ENCODE measurements at places on chromosomes 1 and 21.

GRCh38 chr1:19435851-19436455 is 49.4 kb downstream of the CAPZB start:
- no peak for DNase-seq

- DNase-seq, result no peak
Measured at GRCh38 chr1:168087696-168088095, 49.0 kb downstream of the GPR161 start.

DNA sequence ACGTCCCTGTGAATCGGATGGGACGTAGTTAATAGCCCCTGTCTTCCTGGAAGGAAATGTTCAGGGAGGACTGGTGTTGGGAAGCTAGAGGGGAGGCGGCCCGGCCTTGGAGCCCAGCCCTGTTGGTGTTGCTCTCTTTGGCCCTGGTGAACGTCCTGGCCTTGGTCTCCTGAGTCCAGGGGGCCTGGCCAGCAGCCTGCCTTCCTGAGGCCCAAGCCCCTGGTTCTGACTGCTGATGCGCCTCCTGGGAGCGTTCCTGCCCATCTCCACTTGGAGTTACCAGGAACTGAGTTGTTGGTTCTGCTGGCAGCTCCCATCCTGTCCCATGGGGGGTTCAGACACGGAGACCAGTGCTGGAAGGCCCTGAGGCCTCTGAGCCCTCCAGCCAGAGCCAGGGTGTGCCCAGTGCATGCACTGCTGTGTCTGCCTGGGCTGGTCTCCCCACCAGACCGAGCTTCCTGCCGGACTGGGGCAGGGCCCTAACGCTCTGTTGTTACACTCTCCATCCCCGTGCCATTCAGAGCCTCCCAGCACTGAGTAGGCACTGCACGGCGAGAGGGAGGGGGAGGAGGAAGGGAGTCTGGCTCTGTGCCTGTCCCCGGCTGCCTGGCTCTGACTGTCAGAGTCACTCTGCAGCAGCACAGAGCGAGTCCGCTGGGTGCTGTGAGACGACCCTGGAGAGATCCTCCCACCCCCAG is 382.5 kb upstream of the VAMP3 start:
- no peak for DNase-seq

DNA sequence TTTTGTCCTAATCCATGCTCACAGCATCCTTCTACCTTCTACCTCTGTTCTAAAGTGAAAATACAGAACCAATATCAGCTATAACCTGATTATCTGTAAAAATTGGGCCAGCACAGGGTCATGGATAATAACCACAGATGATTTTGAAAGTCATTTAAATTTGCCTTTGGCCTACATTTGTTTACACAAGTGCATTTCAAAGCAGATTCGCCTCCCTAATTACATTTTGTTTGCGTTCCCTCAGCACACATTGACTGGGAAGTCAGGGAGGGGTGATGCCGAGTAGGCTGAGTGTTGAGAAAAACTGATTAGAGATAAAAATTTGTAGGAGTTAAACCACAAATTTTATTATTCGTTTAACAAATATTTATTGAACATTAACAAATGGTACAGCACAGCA is 19.2 kb upstream of the RGS8 start:
- no peak for DNase-seq

DNA sequence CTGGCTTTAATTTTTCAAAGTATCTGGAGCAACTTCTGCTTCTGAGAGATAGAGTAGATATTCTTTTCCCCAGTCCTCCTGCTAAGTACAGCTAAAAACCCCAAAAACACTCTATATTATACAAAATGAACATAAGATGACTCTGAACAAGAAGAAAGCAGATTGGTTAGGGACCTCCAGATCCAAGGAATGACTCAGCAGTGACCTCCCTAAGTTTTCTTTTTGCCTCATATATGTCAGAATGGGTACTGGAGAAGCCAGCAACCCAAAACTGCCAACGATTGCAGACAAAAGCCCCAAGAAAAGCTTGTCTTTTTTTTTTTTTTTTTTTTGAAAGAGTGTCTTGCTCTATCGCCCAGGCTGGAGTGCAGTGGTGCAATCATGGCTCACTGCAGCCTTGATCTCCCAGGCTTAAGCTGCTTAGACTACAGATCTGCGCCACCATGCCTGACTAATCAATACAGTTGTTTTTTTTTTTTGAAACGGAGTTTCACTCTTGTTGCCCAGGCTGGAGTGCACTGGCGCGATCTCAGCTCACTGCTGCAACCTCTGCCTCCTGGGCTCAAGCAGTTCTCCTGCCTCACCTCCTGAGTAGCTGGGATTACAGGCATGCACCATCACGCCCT is 22.7 kb downstream of the NDUFS5 start:
- no peak for DNase-seq

- no peak for DNase-seq
Measured at GRCh38 chr1:195278644-195279043, 1329.6 kb downstream of the KCNT2 start.

DNA sequence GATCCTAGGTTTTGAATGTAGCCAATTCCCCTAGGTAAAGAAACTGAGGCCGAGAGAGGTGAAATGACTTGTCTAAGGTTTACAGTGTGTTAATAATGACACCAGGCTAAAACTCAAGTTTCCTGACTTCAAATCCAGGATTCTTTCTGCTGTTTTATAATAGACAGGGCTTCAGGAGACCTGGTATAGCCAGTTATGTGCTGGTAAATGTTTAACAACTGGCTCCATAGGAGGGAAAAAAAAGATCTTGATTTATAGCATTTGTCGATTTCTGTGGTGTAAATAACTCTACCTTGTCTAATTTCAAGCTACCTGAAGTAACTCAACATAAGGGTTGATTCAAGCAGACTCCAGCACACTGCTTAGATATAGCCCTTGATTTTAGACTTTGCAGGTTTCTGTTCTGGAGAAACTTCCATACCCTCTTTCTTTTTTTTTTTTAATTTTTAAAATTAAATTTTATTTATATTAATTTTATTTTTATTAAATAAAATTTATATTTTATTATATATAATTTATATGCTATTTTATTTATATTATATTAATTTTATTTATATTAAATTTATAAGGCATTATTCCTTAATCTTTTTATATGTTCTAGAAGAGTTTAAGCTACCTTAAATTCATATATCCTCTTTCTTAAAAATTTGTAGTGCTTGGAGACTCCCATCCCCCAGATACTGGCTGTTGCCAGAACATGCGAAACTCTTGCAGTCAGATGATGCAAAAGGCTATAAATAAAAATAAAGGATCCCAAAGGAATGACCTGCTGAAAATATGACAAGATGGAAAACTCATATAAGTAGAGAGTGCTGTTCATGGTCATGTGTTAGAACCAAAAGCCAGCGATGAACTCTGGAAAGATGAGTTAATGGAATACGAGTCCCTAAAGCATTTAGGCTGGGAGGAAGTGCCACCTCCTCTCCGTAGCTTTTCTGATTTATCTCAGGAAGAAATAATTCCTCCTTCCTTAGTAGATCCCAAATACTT is 35.4 kb upstream of the SRSF10 start:
- DNase-seq, result no peak

DNA sequence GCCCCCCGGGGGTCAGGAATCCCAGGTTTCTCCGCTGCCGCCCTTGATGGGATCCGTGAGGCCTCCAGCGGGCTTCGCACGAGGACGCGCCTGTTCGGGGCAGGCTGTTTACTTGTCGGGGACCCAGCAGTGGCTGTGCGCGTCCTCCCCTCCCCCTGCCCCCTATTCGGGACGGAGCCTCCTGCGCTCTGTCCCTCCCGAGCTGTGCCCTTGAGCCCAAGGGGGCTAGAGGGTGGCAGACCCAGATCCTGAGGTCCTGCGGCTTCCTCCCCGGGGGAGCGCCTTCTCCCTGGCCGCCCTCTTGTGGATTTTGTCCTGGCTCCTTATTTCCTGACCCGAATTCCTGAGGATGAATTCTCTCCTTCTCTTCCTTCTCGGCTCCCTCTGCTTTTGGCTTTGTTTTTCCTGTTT is 38.4 kb downstream of the PIK3CD start:
- no peak for DNase-seq

DNA sequence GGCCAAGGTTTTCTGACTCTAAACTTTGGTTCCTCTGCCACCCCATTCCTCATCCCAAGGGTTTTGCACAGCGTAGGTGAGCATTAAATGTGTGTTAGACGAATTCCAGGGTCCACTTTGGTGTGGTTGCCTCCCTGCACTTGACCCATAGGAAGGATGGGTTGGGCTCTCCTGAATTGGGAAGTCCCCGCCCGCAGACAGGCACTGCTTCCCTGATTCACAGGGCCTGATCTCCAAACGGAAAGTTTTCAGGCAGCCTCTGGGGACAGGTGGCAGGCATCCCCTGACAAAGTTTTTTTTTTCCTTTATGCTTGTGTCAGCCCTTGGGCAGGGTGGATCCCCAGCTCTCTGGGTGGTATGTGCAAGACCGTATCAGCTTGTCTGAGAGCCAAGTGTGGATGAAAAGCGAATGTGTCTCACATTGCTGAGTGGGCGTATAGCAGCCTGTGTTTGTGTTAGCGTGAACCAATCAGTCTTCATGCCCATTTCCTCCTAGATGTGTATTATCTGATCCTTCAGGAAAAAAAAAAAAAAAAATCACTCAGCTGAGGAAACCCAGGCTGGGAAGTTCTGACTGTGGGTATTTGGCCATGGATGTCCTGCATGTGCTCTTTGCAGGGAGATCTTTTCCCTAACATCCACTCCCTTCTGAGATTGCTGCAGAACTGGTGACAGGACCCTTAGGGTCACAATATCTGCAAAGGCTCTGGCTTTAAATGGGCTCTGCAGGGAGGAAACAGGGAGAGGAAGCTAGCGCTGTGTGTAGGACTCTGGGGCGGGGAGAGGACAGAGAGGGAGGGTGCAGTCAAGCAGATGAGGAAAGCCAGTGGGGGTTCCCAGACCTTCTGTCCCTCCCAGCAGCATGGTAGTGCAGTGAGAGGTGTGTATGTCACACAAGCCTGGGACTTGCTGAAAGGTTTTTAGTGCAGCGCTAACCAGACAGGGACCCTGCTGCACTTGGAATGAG is 42.2 kb upstream of the TRABD2B start:
- DNase-seq, result no peak

GRCh38 chr1:208280681-208281450 is 36.7 kb upstream of the PLXNA2 start:
- DNase-seq, result no peak

- no peak for DNase-seq
Measured at GRCh38 chr1:83718338-83718737, 280.6 kb downstream of the TTLL7 start.

DNA sequence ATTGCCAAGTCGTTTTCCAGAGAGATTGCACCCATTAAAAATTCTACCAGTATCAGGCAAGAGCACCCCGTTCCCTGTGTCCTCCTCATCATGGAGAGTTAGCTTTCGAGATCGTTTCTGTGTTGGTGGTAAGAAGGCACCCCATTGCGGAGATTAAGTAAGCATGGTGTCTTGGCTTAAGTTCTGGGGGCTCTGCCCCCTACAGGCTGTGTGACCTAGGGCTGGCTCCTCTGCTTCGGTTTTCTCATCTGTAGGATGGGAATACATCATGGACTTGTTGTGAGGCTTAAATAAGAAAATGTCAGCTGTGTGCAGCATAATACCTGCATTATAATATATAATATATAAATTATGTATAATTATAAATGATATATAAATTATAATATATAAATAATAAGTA is 36.8 kb upstream of the TENT5C start:
- no peak for DNase-seq

DNA sequence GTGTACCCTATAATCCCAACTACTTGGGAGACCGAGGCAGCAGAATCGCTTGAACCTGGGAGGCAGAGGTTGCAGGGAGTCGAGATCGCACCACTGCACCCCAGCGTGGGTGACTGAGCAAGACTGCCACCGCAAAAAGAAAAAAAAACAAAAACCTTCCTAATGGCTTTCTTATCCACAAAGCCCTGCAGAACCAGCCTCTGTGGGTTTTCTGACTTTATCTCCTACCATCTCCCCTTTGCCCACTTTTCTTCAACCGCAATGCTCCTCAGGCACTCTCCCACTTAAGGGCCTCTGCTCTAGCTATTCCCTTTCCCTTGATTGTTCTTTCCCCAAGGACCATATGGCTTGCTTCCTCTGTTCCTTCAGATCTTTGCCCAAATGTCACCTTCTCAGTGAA is 67.9 kb upstream of the PUM1 start:
- DNase-seq, result no peak

GRCh38 chr1:186819126-186819525 is 9.6 kb upstream of the PLA2G4A start:
- DNase-seq, result no peak

DNA sequence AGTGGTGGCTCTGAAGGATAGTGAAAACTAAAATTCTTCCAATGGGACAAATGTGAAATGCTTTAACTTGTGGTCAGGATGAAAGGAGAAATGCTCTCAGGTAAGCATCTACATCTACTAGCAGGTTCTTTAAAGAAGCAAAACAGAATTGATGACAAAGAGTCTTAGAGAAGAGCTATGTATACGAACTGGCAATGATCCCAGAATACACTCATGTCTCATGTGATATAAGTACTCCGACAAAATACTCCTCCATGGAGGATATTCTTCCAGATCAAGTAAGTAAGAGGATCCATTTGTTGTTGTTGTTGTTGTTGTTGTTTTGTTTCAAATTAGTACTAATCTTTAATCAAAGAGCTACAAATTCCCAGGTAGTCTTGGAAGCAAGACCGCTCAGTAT is 174.0 kb upstream of the ATP1B1 start:
- no peak for DNase-seq

DNA sequence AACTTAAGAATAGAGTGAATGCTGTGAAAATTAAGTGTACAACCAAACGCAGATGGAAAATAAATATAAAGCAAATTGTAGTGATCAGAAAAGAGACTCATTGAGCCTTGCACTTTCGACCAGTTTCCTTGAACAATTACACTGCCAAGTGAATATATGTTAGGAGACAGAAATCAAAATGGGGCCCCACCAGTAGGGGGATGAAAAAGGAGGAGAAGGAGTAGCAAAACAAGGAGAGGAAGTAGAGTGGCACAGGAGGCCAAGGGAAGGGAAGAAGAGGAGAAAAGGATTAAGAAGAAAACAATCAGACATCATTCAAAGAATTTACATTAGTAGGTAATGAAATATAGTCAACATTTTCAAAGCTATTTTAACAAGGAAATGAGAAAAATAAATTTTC is 1770.6 kb downstream of the PLA2G4A start:
- DNase-seq, result no peak

DNA sequence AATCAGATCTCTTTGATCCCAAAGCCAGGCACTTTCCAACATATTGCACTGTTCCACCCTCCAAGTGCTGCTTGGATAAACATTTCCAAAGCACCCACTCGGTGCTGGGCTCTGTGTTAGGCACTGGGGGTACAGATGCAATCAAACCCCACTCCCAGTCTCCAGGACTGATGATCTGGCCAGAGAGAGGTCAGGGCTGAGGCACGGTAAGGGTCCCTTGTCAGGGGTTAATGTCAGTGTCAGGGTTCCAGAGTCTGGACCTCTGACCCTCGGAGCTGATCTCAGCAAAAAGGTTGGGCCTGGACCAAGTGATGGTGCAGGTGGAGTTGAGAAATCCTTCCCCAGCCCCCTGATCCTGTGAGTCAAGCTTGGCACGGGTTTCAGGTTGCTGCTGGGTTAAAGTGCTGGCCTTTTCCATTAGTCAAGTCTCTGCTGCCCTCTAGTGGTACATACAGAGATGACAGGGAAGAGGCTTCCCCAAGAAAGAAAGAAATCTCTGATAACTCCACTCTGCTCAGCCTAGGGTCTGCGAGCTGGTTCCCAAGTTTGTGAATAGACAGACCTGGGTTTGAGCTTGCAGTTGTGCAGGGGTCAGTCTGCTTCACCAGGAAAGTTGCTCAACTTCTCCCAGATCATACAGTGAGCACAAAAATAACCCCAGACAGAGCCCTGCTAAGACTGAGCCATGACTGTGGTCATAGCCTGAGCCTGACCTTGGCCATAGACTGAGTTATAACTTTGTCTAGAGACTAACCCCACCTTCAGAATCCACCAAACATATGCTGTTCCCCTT is 74.6 kb downstream of the DMRTA2 start:
- peak; percentile 17 for DNase-seq
